ENCODE measurements at places on chromosomes 4 and X.

- no peak for DNase-seq
These were observed 126.9 kb downstream of the UNC5C start for GRCh38 chr4:95421869-95422268.

- DNase-seq = no peak
These were observed 35.4 kb upstream of the BCLAF3 start for GRCh38 chrX:20026278-20026677.

DNA sequence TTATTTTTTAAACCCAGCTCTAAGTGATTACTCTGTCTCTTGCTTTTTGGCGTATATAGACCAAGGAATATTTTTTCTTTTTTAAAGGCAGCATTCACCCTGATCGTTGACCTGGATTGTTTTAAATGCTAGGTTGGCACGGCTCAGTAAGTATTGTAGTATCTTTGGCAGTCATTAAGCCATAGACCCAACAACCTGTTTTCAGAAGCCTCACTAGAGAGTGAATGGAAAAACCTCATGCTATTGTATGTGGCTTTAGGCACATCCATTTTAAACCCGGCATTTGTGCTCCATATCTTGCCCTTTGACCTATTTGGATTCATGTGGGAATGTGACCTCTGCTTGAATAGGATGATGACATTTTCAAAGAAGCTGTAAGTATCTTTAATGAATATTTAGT, 183.9 kb downstream of the SNCA start:
- DNase-seq = no peak

DNA sequence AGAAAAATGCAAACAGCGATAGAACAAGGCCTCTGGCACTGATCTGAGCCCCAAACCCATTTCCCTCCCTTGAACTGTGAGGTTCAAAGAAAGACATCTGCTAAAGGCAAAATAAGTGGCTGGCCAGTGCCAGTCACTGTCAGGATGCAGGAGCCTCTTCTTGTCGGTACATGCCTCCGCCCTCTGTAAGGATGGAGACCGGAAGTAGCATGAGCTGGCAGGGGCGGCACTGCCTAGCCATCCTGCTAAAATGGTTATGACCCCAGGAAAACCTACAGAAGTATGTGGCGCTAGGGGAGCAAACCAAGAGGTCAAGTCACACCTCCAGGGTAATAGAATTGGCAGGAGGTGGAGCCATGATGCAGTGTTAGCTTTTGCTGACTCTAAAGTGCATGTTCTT, 180.3 kb downstream of the DCLK2 start:
- DNase-seq = no peak

DNA sequence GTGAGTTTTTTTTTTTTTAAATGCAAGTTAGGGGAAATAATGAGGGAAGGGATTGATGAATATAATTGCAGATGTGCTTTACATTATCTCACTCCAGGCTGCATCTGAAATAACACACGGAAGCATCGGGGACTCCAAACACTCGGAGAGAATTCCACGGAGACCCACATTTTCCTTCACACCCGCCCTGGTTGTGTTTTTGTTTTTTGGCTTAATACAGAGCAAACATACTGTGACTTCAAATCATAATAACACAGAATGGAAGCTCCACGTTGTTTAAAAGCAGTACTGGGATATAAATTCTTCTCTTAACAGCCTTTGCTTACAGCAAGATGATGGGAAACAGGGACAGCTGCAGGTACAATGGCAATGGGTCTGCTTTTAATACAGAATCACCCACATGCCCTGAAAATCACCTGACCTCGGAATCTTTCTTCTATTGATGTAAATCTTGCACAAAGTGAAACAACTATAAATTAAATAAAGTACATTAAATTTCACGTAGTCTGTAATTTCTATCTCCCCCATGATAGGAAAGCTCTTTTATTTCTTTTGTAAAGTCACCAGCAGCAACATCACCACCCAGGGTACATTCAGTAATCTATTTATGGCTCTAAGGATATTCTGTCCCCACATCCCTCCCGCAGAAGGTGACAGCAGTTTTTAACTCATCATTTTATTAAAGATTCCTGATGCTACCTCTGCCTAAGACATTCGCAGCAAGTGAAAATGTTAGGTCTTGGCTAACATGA, 119.3 kb downstream of the ZNF827 start:
- DNase-seq = no peak

GRCh38 chrX:5979338-5979737, 249.3 kb downstream of the NLGN4X start:
- no peak for DNase-seq

GRCh38 chr4:8188085-8188484, 11.0 kb upstream of the SH3TC1 start:
- DNase-seq = no peak

DNA sequence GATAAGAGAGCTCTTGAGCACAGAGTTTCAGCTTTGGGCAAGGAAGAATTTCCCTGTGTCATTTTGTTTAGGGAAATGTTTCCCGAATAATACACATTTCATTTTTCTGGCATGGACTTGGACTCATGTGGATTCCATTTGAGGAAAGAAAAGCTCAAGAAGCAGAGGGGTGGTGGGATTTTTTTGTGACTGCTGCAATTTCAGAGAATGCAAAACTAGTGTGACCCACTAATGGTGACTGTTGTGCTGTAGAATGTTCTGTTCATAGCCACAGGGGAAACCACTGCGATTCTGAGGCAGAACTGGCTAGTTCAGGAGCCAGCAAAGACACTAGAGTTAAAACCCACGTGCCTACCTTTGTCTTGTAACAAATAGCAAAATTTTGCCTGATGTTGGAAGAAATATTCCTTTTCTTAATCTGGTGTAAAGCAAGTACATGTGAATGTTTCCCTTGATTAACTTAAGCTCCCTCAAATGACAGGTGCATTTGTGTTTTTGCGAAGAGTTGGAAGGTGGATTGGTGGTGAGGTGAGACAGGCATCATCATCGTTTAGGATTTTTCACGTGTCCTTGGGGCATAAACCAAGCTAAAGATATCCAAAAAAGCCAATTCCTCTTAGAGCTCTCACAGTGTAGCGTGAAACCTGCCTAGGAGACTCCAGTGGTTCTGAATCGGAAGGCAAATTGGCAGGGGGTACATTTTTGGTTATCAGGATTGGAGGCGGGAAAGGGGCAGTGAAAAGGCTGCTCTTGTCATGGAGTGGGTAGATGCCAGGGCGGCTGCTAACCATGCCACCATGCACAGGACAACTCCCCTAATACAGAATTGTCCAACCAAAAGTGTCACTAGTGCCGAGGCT, 38.0 kb upstream of the FAM9C start:
- no peak for DNase-seq

GRCh38 chr4:70570796-70571195, 21.3 kb upstream of the AMBN start:
- DNase-seq = no peak

DNA sequence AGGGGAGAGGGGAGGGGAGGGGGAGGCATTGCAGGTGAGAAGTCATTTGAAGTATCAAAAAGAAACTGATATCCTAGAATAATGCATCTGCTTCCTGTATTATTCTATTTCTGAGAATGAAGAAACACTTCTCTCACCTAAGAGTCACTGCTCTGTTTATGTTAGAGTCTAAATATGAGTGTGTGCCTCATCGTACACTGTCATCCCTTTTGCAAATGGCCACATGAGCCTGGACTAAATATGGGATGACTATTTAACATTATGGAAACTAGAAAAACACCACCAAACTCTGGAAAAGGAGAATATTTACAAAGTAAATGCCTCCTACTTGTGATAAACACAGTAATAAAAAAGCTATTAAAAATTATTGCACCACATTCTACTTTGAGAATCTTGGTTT, 146.4 kb upstream of the NOCT start:
- no peak for DNase-seq

GRCh38 chr4:20621476-20621875, 78.8 kb upstream of the PACRGL start:
- DNase-seq = no peak

GRCh38 chrX:147364896-147365295, 546.8 kb upstream of the FMR1 start:
- no peak for DNase-seq

- DNase-seq = no peak
These were observed 86.2 kb downstream of the PPEF1 start for GRCh38 chrX:18793601-18794089.

DNA sequence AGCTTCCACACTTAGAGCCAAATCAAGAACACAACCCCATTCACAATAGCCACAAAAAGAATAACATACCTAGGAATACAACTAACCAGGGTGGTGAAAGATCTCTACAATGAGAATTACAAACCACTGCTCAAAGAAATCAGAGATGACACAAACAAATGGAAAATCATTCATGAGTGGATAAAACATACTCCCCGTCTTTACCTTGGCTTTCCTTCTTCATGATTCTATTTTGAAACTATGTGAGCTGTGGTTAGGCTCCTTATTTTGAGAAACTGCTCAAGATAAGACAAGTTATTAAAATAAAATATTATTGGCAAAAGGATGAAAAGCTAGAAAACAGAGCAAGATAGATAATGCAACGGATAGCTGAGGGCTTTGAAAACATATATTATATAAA, 598.1 kb upstream of the FAT1 start:
- DNase-seq = no peak

GRCh38 chrX:118115953-118116712, 477 bp downstream of the KLHL13 start:
- no peak for DNase-seq

- DNase-seq = no peak
These were observed 109.8 kb upstream of the HPGD start for GRCh38 chr4:174631901-174632758.

DNA sequence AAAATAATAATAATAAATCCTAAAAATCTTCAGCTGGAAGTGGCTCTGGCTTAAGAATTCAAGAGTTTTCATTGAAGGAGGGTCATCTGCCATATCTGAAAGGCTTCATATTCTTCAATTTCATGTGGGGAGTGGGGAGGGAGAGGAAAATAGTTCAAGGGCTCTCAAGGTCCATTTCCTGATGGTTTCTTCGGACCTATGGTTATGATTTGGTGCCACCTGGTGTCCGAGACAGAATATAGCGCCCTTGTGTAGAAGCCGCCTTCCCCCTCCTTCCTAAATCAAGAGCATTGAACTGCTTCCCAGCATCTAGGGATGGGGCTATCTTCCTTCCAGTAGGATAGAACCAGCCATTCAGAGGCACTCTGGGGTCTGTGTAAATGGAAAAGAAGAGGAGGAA, 34.3 kb downstream of the NLGN3 start:
- DNase-seq = no peak

GRCh38 chr4:52263607-52264006, 212.5 kb downstream of the SPATA18 start:
- no peak for DNase-seq

DNA sequence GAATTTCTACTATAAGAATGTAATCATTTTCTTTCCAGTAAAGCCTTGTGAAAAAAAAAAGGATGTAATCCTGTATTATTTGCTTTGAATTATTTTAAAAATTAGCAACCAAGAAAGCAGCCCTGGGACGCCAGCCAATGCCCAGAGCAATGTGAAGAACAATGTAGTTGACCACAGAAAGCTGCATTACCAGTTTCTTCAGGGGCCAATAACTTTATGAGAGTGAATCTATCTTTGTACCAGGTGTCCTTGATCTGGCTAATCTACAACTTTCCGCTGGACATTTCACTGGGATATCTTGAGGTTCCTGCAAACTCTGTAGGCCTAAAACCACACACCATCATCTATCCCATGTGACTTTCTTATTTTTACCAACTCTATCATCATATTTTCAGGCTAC, 7.6 kb upstream of the KLHL2 start:
- no peak for DNase-seq

- no peak for DNase-seq
These were observed 111.9 kb upstream of the PPARGC1A start for GRCh38 chr4:24001486-24002329.

- DNase-seq = no peak
These were observed 71.7 kb downstream of the APBB2 start for GRCh38 chr4:41142376-41143310.

- no peak for DNase-seq
These were observed 97.2 kb downstream of the GUCY2F start for GRCh38 chrX:109384699-109385098.

GRCh38 chrX:20159797-20160385, 18.3 kb upstream of the EIF1AX start:
- DNase-seq = no peak

DNA sequence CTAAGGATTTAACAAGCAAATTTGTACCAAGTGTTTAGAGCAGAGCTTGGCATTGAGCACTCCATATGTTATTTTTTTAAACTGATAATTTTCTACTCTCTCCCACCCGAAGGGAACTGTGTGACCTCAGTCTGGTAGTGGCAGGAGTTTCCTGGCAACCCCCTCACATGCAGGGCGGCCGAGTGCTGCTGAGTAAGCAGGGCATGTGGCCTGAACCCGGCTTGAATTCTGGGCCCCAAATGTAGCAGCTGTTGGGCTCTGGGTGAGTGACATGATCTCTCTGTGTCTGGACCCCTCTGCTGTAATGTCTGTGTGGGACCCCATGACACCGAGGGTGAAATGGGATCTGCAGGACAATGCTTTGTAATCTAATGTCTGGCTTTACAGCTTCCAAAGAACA, 13.6 kb upstream of the C4orf50 start:
- no peak for DNase-seq

GRCh38 chr4:94412658-94413038, 39.1 kb upstream of the PDLIM5 start:
- no peak for DNase-seq

- no peak for DNase-seq
These were observed 45.9 kb downstream of the FREM3 start for GRCh38 chr4:143654571-143654970.

GRCh38 chr4:66805582-66805981, 739.7 kb downstream of the CENPC start:
- DNase-seq = no peak

DNA sequence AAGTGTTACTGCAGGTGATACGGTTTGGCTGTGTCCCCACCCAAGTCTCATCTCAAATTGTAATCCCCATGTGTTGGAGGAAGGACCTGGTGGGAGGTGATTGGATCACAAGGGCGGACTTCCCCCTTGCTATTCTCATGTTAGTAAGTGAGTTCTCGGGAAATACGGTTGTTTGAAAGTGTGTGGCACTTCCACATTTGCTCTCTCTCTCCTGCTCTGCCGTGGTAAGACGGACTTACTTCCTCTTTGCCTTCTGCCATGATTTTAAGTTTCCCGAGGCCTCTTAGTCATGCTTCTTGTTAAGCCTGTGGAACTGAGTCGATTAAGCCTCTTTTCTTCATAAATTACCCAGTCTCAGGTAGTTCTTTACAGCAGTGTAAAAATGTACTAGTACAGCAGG, 65.2 kb upstream of the SLC7A11 start:
- no peak for DNase-seq

GRCh38 chr4:53590187-53590586, 1.1 kb downstream of the LNX1 start:
- no peak for DNase-seq

- no peak for DNase-seq
These were observed 127.3 kb downstream of the NEK1 start for GRCh38 chr4:169485086-169485485.

DNA sequence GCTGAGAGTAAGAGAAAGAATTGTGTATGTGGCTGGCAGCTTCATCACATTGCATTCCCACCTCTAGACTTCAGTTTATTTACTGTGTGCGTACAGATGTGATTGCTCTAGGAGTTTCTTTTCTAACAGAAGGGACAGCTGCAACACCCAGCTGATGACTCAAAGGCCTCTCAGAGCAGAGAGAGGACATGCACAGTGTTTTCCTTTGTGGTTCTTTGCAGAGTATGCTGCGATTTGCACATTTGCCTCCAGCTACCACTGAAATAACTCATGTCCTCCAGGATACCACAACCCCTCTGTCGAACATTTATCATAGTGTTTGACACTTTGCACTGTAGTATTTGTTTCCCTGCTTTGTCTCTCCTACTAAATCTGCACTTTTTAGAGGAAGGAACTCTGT, 294.1 kb downstream of the STIM2 start:
- DNase-seq = no peak

All from vagina (tissue), 2 donors.